ENCODE measurements at places on chromosomes 1 and 21.
A peak's percentile ranks its signal among the peaks of the same experiment; 100 is the strongest.

GRCh38 chr21:22842875-22843274 lies 1844.7 kb downstream of the NCAM2 start:
- DNase-seq: no peak

GRCh38 chr1:150281758-150282557 lies at the start of gene CIART:
Gene CIART, plus strand, starts transcription at chr1:150282554. Its CDS starts 714 bp downstream, at chr1:150283268.
- DNase-seq: peak; percentile 99

GRCh38 chr1:201708085-201708512 lies 120.9 kb upstream of the IPO9 start:
- peak; percentile 62 for DNase-seq

- no peak for DNase-seq
Observed at GRCh38 chr1:88768816-88769215, 84.7 kb downstream of the PKN2 start.

- no peak for DNase-seq
Observed at GRCh38 chr1:196407358-196408051, 200.7 kb downstream of the KCNT2 start.

GRCh38 chr21:41406340-41406739 lies 19.7 kb upstream of the MX1 start:
- no peak for DNase-seq

- DNase-seq: no peak
Observed at GRCh38 chr1:8013399-8013798, 12.7 kb downstream of the ERRFI1 start.

- DNase-seq: no peak
Observed at GRCh38 chr1:208291923-208292711, 47.9 kb upstream of the PLXNA2 start.

GRCh38 chr1:17001760-17002523 lies 9.8 kb downstream of the ATP13A2 start:
- no peak for DNase-seq

GRCh38 chr1:115976062-115976920 lies at the start of gene SLC22A15:
Gene SLC22A15, plus strand, starts transcription at chr1:115976513. Its CDS starts 115 bp downstream, at chr1:115976628.
- peak; percentile 78 for DNase-seq

DNA sequence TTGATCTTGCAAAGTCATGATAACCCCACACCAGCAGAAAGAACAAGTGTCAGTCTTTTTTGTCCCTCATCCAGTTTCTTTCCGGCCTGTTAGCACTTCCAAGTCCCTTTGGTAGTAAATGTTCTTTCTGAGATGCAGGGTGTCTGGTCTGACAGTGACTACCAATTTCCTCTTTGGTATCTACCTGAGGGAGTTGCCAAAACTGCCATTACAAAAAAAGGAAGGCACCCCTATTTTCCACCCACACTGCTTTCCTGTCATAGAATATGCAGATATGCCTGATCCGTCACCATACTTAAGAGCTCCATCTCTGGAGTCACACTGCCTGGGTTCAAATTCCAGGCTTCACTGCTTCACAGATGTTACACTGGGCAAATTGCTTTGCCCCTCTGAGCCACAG lies 72.4 kb downstream of the ZNF281 start:
- DNase-seq: no peak

DNA sequence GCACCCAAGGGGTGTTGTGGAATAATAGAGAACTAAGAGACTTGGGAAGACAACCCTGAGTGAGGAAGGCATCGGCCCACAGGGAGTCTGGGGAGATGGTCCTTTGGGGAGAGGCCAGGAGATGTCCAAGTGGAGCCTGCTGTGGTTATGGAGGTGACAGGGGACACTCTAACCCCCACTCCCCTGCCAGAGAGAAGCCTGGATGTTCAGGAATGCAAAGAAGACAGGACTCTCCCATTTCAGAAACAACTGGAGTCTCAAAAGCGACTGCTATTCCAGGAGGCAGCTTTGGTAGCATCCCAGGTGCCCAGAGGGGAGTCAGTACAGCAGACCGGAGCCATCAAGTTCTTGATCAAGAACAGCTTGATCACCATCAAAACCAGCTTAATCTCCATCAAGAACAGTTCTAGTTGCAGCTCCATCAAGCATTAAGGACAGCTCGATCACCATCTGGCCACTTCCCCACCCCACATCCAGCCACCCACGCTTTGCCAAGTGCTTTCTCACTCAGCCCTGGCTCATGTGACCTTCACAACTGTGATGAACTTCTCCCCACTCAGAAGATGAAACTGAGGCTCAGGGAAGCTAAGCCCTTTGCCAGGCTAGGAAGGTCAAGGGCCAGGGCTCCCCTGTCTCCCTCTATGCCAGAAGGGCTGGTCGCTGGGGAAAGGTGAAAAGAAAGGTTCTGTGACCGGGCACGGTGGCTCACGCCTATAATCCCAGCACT lies 743 bp downstream of the CD52 start:
- no peak for DNase-seq

GRCh38 chr1:175808573-175808972 lies 65.2 kb upstream of the TNR start:
- no peak for DNase-seq

- no peak for DNase-seq
Observed at GRCh38 chr1:229716069-229716468, 90.0 kb downstream of the URB2 start.

DNA sequence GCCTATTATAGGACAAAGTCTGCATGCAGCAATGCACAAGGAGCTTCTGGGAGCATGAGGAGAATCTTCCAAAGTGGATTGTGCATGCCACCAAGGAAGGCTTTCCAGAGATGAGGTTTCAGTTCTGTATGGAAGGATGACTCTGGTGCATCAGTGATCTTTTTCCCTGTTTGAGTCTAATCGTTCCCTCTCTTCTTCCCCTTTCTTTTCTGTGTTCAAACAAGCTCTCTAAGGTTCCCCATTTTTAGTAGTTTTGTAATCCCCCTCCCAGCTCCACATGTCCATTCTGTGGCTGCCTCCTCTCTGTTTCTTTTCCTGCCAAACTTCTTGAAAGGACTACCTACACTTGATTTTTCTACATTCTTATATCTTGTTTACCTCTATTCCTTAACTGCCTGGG lies 43.3 kb upstream of the USP25 start:
- peak; percentile 70 for DNase-seq

DNA sequence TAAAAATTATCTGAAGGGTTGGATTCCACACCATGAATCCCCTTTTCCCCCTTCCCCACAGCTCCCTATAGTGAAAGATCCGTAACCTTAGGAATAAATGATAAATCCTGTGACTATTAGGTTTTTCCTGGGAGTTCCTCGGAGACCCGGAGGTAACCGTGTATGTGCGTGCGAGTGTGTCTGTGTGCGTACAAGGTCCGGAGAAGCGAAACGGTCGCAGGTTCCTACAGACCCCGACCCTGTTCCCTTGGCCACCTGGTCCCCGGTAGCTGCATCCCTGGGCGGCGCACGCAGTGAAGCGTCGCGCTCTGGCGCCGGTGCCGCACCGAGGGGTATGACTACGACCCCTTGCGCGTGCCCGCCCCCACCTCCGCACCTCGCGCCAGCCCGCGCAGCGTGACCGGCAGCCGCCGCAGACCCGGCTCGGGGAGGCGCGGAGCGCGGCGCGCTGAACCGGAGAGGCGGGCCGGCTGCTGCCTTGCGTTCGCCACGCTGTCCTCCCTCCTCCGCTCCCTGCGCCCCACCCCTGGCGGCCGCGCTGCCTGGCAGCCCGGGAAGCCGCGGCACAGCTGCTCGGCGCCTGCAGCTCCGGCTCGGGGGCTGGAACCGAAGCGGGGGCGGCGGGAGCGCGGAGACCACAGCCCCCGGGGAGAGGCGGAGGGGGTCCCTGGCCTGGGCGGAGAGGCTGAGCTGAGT lies at the start of gene AK5:
Gene AK5, plus strand, starts transcription at position 529 of the 696 bp plus-strand sequence. CDS start 295 bp downstream, outside the sequence.
- peak; percentile 21 for DNase-seq

DNA sequence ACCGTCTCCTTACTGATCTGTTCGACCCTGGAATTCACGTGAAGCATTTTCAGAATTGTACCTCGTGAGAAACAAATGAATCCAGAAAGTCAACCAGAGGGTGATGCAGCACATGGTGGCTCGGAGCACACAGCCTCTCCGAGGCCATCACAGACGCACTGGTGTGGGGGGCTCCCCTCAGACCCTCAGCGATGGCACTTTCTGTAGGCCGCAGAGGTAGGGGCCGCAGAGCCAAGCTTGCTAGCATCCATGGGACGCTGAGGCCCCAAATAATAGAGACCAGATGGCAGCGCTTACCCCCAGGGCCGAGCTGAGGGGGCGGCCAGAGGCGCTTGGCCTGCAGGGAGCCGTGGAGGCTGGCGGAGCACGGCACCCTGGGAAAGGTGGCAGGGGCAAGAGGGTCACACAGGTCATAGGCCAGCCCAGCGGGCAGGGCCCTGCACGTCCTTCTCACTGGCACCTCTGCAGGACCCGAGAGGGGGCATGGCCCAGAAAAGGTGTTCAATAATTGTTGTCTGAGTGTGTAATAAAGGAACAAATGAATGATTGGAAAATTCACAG lies 28.1 kb upstream of the COL6A2 start:
- DNase-seq: no peak

DNA sequence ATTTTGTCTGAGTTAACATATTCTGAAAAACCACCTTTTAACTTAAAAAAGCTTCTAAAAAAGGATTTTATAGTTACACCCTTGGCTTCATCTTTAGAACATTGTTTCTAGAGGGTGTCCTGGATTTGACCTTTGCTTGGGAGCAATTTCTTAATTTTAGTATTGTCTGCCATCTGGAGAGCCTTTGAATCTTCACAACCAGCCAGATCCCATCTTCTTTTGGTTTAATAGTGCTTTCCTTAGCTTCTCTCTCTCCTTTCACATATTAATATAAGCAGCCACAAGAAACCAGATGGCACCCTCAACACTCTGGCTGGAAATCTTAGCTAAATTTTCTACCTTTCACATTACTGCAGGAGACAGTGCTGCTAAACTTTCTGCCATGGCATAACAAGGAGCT lies 76.5 kb upstream of the TSPAN2 start:
- no peak for DNase-seq

- DNase-seq: peak; percentile 85
Observed at GRCh38 chr1:8439015-8439702, 121.2 kb downstream of the SLC45A1 start.

DNA sequence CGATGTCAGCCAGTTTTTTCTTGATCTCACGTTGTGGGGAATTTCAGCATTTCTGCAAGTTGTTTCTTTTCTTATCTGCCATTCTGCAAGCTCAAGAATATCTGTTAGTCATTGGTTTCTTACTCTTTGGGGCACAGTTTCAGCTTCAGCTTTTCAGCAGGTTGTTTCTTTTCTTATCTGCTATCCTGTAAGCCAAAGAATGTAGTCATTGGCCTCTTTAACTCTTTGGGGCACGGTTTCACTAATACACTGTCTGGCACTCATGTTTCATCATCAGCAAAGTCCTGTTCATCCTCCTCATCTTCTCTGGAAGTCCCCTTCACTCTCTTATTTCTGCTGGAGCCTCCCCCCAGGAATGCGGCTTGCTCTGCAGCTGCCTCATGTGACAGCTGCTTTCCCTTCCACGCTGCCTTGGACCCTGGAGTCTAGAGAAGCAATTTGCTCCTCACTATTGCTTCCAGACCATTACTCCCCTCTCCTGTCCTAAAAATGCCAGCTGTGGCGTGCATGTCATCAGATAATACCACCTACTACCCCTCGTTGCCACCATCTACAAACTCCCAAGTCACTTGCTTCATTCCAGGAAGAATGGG lies 67.0 kb upstream of the CACNA1E start:
- DNase-seq: no peak

DNA sequence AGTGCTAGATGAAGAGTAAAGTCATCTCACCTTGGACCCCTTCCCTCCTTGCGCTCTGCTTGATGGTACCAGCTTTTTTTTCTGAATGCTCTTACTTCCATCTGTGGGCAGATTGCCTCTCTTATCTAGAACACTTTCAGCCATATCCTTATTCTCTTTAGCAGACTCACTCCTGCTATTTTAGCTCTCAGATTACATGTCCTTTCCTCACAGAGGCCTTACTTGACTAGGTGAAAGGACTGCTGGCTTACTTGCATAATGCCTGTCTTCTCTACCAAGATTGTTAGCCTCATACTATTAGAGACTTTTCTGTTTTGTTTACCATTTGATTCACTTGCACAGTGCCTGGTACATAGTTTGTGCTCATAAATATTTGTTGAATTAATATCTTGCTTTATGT lies 9.3 kb downstream of the IFI44 start:
- no peak for DNase-seq
